ENCODE measurements at places on chromosomes 7 and 10.

- DNase-seq, result no peak
Observed at GRCh38 chr7:115494529-115495147, 535.9 kb downstream of the TFEC start.

- peak; percentile 59 for DNase-seq
Observed at GRCh38 chr7:82335927-82336326, 107.7 kb downstream of the CACNA2D1 start.

DNA sequence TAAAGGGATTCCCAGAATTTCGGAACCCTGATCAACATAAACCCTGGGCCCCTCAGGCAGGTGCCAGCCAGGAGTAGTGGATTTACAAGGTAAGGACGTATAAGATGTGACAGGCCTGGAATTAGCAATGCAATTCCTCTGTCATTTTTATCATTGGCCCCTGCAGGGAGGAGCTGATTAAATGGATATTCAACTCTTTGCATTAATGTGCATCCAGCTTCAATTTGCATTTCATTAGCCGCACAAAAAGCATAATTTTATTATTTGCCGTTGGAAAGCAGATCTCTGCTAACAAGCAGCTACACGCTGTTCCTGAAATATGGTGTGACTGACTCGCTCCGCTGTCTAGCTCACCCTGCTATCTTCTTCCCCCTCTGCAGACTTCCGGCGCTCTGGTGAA is 195.8 kb downstream of the RPS24 start:
- DNase-seq, result no peak

- DNase-seq, result no peak
Observed at GRCh38 chr7:94650147-94651051, 5.5 kb downstream of the SGCE start.

DNA sequence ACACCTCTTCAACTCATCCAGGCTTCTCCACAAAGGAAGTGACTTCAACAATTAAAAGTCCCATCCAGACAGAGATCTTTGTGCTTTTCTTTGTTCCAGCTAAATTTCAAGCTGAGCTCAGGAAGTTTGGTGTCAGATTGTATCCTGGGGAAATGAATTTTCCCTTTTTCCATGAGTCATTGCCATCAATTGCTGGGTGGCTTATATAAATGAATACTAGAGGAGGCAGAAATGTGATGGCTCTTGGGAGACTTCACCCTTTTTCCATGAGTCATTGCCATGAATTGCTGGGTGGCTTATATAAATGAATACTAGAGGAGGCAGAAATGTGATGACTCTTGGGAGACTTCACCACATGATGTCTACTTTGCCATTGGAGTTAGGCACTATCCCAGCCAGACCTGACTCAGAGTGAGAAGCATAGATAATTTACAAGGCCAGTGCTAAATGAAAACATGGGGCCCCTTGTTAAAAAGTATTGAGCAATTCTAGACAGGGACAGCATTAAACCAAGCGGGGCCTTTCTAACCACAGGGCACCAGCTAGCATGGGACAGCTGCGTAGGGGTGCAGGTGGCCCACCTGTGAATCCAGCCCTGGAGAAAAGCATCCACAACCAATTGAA is 339.2 kb upstream of the PODXL start:
- DNase-seq, result no peak

DNA sequence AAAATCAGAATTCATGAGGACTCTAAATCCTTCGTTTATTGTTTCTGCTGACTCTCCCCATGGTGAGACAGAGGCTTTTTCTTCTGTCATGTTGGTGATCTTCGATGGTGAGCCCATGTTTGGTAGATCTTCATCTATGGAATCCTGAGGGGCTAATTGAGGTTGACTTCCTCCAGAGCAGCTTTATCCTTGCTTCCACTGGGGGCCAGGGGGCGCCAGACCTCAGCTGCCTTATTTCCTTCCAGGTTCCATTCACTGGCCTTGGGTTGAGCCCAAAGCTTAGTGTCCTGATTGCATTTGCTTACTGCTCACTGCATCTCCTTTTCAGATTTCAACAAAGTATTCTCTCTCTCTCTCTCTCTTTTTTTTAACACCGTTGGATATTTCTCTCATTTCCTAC is 80.7 kb downstream of the GCC1 start:
- peak; percentile 2 for DNase-seq

- DNase-seq, result no peak
Observed at GRCh38 chr7:53657586-53657985, 622.2 kb downstream of the POM121L12 start.

DNA sequence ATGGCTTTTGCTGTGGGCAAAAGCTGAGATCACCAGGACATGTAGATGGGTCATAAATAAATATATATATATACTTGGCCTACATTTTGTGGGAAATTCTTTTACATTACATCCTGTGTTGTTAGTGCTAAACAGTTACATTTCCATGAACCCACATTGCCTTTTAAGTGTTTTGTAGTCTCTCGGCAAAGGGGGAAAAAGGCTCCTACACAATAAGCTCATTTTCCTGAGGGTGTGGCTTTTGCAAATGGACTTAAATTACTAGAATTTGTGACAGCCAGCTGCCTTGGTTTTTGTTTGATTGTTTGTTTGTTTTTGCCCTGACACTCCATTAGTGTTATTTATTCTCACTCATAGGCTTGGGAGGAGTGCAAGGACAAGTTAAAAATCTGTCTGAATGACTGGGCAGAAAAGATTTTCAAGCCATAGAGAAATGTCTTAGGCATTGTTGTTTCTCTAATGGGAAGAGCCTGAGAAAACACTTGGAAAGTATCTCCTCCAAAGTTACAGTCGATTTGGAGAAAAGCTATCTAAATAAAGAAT is 128.8 kb downstream of the DGKB start:
- no peak for DNase-seq

- DNase-seq, result no peak
Observed at GRCh38 chr7:122881324-122881723, 4.9 kb downstream of the CADPS2 start.

GRCh38 chr10:121425623-121426022 is 172.6 kb downstream of the FGFR2 start:
- no peak for DNase-seq

GRCh38 chr10:11612021-11613001 is 861 bp upstream of the USP6NL start:
- DNase-seq, result no peak

- peak; percentile 60 for DNase-seq
Observed at GRCh38 chr10:78510566-78511323, 477.1 kb downstream of the RPS24 start.

GRCh38 chr7:2923291-2923781 is 79.2 kb upstream of the GNA12 start:
- DNase-seq, result no peak

- no peak for DNase-seq
Observed at GRCh38 chr10:80492848-80493521, 38.9 kb downstream of the TSPAN14 start.

- no peak for DNase-seq
Observed at GRCh38 chr7:103009466-103010185, 65.0 kb downstream of the FBXL13 start.

DNA sequence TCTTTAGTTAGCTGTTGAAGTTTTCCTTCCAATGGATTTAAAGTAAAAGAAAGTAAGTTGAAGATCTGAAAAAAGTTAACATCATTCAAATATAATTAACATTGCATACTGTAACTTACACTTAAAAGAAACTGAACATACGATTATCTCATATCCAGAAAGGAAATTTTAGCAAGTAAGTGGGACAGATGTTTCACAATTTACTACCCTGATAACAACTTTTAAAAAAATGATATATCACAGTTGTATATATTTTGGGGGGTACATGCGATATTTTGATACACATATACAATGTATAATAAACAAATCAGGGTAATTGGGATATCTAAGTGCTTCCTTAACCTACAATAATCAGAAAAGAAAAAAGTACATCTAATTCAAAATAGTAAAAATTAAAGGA is 44.2 kb downstream of the ASZ1 start:
- DNase-seq, result no peak

DNA sequence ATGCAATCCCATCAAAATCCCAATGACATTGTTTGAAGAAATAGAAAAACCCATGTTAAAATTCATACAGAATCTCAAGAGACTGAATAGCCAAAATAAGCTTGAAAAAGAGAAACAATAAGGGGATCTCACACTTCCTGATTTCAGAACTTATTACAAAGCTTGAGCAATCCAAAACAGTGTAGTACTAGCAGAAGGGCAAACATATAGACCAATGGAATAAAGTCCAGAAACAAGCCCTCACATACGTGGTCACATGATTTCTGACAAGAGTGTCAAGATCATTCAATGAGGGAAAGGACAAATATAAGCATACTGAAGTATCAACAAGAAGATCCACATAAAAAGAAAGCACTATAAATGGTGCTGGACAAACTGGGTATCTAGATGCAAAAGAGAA is 31.9 kb downstream of the MICU1 start:
- DNase-seq, result no peak

DNA sequence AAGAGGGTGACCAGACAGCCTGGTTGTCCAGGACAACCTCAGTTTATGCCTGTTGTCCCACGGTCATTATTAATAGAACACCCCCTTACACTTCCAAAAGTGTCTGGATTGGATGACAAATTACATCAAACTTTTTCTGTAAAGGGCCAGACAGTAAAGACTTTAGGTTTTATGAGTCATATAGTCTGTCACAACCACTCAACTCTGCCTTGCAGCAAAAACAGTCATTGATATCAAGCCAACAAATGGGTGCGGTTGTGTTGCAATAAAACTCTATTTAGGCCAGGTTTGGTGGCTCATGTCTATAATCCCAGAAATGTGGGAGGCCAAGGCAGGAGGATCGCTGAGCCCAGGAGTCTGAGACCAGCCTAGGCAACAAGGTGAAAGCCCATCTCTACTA is 66.7 kb upstream of the ATP6V0A4 start:
- no peak for DNase-seq

- DNase-seq, result no peak
Observed at GRCh38 chr7:17690030-17690429, 250.3 kb downstream of the SNX13 start.

Measured in SHP77 (cell line).